ENCODE measurements at places on chromosomes 4 and X.

GRCh38 chr4:38178392-38178995 lies 218.3 kb downstream of the PTTG2 start:
- no peak for DNase-seq

GRCh38 chr4:173013232-173013930 lies 155.2 kb upstream of the GALNT7 start:
- DNase-seq, result peak; percentile 45

DNA sequence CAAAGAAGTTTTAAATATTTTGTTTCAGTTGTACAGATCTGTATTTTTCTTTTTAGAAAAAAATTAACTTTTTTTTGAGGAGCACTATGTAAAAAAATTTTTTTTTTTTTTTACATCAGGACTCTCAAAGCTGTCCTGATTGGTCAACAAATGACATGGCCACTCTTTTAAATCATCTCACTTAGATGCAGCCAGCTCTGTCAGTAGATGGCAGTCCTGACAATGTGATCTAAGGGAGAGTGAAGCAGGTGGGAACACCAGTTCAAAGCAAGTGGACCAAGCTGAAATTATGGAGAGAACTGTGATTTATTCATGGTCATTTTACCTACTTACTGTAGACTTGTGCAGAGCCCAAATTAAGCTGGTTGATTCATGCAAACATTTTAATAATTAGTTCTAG lies 174.7 kb upstream of the GPRIN3 start:
- DNase-seq, result peak; percentile 54

- DNase-seq, result peak; percentile 1
Observed at GRCh38 chrX:50920132-50920531, 9.6 kb downstream of the BMP15 start.

- peak; percentile 4 for DNase-seq
Observed at GRCh38 chr4:144819591-144819990, 173.6 kb downstream of the HHIP start.

- no peak for DNase-seq
Observed at GRCh38 chr4:1772853-1773538, 20.1 kb upstream of the FGFR3 start.

- DNase-seq, result no peak
Observed at GRCh38 chr4:808860-809570, 16.9 kb downstream of the CPLX1 start.

DNA sequence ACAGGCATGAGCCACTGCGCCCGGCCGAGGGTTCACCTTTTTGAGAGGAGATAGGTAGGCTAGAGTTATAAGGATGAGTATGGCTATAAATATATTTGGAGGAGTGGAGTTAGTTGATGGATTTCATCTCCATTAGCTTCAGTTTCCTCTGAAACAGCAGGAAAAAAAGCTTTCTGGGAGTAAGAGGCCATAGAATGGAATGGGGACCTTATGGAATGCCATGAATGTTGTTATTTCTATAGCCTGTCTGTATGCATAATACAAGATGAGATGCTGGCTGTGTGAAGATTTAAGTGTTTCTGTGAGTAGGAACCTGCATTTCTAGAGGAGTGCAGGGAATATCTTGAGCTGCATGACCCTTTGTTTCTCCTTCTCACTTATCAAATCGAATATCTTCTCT lies 114.9 kb upstream of the ARX start:
- DNase-seq, result no peak

DNA sequence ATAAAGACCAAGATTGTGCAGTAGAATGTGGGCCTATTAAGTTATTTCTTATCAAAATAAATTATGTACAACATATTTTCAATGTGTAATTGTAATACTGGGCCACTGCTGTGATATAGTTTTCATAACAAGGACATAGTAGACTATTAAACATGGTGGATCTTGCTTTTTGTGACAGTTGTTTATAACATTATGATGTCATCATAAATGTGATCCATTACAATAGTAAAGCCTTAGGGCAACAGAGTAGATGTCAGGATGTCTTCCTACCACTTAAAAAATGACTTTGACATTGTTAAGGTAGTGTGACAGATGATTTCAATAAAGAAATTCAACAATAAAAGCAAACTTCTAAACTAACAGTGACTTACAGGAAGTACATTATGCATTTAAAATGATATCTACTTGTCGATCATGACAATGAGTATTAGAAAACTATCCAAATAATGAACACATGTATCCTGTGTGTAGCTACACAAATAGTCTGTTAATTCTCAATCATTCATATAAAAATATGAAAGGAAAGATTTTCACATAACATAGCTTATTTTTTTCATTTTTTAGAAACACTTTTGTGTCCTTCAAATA lies 5.3 kb upstream of the AGA start:
- no peak for DNase-seq

GRCh38 chr4:188328966-188329365 lies 189.7 kb downstream of the TRIML1 start:
- no peak for DNase-seq

- DNase-seq, result peak; percentile 46
Observed at GRCh38 chr4:40987151-40987550, 227.2 kb downstream of the APBB2 start.

GRCh38 chr4:54657185-54657550 lies 589 bp upstream of the KIT start:
- DNase-seq, result no peak

DNA sequence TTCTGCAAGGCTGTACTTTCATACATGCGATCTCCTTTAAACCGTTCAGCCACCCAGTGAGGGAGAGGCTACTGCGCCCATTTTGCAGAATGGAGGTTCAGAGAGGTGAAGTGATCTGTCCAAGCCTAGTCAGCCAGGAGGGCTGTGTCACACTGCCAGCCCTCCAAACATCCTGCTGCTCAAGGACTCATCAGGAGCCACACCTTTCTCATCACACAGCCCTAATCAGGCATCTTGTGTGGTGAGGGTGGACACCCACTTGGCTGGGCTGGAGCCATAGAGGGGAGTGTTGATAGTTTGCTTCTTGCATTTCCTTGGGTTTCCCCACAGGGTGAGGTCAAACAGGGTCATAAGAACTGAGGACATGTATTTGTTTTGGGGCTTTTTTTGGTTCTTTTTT lies 5.4 kb upstream of the CXCR3 start:
- DNase-seq, result no peak

- no peak for DNase-seq
Observed at GRCh38 chr4:7326306-7326692, 108.4 kb downstream of the PSAPL1 start.

- no peak for DNase-seq
Observed at GRCh38 chrX:100883654-100884053, 9.5 kb upstream of the NOX1 start.

DNA sequence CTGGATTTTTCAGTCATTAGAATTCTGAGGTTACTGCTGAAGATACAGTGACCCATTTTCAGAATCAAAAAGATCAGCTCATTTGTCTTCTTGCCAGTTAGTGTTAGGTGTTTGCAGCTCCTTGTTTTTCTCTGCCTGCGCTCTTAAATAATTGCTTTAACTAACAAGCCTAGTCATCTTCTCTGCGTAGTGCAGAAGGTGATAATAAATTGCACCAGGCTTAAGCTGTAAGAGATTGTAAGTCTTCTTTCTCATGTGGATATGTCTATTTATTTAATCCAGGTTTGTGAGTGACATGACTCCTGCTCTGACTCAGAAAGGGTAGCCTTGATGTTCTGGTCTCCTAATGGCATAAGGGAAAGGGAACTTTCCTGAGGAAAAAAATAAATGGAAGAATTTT lies 167.2 kb downstream of the CEP135 start:
- DNase-seq, result no peak

DNA sequence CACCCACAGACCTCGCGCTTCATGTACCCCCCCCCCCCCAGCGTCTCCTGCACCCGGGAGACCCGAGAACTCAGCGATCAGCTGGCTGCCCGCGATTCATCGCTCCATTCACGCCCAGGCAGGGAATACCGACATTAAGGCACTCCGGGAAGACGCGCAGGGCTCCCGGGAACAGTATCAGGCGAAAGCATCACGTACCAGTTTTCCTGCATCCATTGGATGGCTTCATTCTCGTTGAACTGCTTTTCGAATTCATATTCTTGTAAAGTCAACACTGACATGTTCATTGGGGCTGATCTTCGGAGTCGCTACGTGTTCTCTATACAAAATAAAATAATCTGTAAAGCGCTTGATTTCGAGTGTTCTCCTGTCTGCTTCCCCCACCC lies 373 bp downstream of the ELOVL6 start:
- DNase-seq, result peak; percentile 46
